Left renal pelvis (tissue), 4 donors: ENCODE measurements at places on chromosomes 3 and 15. TPM values are rescaled to one million over a fixed set of nuclear protein-coding genes. Genes with fewer than 3 reads are reported as not detected.

DNA sequence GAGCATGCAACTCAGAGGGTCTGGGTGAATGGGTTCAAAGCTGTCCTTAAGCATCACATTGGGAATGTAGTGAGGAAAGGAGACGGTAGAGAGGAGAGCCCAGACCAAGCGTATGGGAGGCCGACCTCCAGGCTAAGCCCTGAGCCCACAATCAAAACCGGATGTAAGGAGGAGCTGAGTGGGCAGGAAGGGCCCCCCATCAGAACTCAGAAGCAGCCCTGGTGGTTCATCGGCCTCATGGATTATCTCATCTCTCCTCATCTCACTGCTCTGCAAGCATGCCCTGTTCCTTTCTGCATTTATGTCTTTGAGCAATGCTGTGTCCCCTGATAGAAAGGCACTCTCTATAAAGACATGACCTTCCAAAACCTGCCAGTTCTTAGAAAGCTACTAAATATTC lies 6.2 kb downstream of the HDC start:
- DNase-seq, result no peak

GRCh38 chr3:194396539-194396858 lies 2.6 kb downstream of the GP5 start:
- no peak for DNase-seq

- DNase-seq, result no peak
Measured at GRCh38 chr3:52930748-52931147, 33.4 kb upstream of the STIMATE start.

GRCh38 chr3:196654735-196655090 lies 15.2 kb downstream of the NRROS start:
- no peak for DNase-seq

The CYP11A1 gene
- polyA plus RNA-seq, result 1.3 TPM

- no peak for DNase-seq
Measured at GRCh38 chr3:123609063-123609462, 24.2 kb upstream of the HACD2 start.

GRCh38 chr15:88440021-88440420 lies 27.2 kb downstream of the MRPL46 start:
- no peak for DNase-seq

- no peak for DNase-seq
Measured at GRCh38 chr3:53805463-53806159, 40.6 kb downstream of the CHDH start.

- no peak for DNase-seq
Measured at GRCh38 chr3:188712991-188713390, 458.8 kb upstream of the TPRG1 start.

DNA sequence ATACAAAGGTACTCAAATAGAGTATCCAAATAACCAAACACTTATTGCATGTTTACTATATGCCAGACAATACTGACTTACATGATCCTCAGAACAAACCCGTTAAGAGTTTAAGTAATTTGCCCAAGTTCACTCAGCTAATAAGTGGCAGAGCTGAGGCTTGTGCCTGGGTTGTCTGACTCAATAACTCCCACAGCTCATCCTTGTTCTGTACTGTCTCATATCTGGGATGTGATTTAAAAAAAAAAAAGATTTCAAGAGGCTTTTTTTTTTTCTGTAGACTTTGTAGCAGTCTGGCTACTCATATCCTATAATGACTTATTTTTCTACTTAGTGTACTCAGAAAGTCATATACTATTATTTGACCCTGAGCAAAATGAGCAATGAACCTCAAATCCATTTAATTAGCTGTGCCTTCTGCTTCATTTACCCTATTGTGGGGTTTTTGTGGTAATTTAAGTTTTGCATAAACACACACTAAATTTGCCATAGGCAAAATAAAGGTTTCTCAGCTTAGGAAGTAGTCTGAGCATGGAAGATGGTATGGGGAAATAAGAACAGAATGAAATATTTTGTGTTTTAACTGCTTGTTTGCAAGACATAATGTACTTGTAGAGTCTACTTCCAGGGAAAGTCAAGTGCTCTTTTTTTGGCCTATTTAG lies 3.1 kb downstream of the NSUN3 start:
- no peak for DNase-seq

DNA sequence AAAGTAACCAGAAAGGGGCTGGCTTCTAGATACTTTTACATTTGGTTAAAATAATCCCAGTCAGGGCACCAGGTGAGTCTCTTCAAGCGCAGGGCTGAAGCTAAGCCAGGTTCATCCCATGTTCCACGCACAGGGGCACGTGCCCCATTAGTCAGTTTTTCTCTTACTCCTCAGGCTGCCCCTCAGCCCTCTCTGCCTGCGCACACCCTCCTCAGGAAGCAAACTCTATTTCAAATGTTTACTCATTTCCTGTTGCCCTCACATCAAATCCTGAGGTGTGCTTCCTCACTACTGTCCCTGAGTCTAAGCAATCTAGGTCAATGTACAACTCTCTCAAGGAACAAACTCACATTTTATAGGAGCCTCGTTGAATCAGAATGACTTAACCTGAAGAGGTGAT lies 48.5 kb downstream of the THBS1 start:
- DNase-seq, result no peak

- DNase-seq, result no peak
Measured at GRCh38 chr3:176068750-176069149, 1128.5 kb downstream of the TBL1XR1 start.

The CYP1A1 gene
- not detected for polyA plus RNA-seq

GRCh38 chr3:52838561-52839267 lies 3.9 kb upstream of the MUSTN1 start:
- no peak for DNase-seq

The CACNA1D gene
- polyA plus RNA-seq, result 12.2 TPM

The POLQ gene
- polyA plus RNA-seq, result 5.0 TPM

- no peak for DNase-seq
Measured at GRCh38 chr15:75727851-75728715, 15.4 kb upstream of the CSPG4 start.

The MYL3 gene
- 8.9 TPM for polyA plus RNA-seq

GRCh38 chr3:4508048-4508981 lies 15.2 kb downstream of the ITPR1 start:
- DNase-seq, result no peak

DNA sequence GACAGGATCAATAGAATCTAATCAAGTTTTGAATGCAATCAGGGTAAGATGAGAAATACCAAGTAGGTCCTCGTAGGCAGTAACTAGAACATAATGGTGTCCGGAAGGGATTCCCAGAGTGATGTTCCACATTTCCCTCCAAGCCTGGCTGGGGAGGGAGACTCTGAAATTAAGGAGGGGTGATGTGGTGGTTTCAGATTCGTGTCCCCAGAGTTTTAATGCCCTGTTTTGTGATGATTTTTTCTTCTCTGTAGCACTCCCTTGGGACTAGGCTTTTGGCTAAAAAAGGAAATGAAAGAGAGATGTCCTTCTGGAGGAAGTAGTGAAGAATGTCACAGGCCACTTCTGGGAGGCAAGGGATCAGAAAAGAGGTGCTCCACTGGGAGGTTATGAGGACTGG lies 108.3 kb upstream of the CACNA2D3 start:
- no peak for DNase-seq

DNA sequence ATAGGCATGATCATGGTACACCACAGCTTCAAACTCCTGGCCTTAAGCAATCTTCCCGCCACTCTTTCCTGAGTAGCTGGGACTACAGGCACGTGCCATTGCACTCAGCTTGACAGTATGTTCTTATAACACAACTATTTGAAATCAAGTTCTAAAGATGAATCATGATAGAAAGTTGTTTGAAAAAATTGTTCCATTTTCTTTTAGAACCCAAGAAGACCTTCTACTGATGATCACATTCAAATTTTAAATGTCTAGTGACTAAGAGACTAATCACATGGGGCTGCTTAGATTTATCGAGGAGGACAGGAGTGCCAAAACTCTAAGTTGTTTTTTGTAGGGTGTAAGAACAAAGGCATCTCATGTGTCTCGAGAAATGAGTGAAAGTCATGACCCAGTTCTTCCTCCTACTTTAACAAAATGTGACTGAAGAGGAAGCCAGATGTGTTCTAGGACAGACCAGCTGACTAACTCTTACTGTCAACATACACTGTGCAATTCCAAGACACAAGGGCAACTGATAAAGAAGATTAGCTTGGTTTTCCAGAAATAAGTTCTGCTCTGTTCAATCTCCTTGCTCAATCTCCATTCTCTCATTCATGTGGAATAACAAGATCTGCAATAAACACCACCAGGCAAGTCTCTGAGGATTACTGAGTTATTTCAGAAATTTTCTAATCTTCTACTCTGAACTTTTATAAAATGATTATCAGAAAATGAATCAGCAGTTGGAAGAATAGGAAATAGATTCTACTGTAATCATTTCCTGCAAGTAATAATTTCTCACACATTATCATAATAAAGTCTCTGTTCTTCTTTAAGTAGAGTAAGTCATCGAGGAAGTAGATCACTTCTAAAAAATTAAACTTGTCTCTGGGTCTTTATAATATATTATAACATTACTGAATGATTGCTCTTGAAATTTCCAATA lies 122.6 kb upstream of the CCNL1 start:
- no peak for DNase-seq

- DNase-seq, result no peak
Measured at GRCh38 chr3:135215516-135215915, 420.5 kb downstream of the EPHB1 start.

DNA sequence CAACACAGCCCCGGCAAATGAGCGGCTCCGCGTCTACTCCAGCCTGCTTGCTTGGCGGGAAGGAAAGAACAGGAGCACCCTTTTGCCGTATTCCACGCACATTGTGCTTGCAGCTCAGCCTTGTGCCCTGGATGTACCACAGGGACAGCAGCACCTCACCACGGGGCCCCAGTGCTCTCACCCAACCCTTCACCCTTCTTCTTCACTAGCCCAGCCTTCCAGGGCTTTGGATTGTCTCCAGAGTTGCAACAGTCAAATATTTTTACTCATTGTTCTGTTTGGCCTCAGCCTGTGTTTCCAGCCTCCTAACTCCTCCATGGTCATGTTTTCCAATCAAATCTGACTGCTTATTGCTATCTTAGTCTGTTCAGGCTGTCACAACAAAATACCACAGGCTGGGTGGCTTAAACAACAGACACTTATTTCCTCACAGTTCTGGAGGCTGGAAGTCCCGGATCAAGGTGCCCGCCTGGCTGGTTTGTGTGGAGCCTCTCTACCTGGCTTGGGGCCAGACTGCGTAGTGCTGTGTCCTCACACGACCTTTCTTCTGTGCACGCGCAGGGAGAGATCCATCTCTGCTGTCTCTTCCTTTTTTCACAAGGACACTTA lies 79.2 kb upstream of the ABHD17C start:
- no peak for DNase-seq

The ARL14 gene
- 0.53 TPM for polyA plus RNA-seq

DNA sequence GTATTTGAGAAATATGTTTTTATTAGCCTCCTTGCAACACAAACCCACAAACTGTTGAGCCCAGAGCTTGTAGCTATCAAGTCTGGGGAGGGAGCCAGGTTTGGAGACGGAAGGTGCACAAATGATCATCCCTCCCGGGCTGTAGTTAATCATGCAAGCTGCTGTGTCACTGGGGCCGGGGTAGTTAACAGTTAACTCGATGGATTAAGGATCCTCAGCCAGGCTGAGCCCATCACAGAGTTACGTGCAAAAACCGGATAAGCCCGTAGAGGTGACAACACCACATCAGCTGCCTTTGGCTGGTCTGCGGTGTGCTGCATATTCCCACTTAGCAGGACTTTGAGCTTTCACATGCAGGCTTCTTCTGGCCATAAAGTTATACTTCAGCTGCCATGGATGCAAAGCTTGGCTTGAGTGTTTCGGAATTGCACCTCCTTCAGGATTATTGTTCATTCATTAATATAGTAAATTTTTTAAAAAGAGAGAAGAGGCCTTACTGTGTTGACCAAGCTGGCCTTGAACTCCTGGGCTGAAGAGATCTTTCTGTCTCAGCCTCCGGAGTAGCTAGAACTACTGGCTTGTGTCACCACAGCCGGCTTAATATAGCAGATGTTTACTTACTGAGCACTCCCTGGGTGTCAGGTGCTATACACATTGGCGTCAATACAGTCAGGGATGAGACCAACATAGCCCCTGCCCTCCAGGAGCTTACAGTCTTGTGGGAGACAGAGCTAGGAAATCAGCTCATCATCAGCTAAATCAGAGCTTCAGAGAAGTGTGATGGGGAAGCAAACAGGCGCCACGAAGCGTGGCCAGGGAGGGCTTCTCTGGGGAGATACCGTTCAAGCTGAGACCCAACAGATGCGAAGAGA lies 226.8 kb upstream of the BHLHE40 start:
- DNase-seq, result no peak

The DNAH12 gene
- 0.89 TPM for polyA plus RNA-seq

DNA sequence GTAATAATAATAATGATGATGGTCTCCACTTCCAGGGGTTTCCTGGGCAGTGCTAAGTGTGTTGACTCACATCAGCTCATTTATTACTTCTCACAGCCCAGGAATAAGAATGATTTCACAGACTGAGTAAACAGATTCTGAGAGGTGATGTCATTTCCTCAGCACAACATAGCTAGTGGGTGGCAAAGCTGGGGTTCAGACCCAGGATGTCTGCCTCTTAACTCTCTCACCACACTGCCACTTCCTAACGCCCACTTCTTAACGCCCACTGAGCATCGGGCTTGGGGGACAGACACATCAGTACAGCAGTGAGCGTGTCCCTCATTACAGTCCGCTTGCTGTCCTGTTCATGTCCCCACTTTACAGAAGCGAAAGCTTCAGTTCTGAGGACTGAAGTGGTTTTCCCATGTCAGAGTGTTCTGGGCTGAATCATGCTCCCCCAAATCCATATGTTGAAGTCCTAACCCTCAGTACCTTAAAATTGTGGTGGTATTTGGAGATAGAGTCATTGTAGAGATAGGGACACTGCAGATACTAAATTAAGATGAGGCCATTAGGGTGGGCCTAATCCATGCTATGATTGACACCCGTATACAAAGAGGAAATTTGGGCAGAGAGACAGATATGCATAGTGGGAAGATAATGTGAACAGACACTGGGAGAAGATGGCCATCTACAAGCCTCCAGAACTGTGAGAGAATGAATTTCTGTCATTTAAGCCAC lies 68.0 kb downstream of the ATP2B2 start:
- no peak for DNase-seq

The SEC61A1 gene
- 171 TPM for polyA plus RNA-seq

DNA sequence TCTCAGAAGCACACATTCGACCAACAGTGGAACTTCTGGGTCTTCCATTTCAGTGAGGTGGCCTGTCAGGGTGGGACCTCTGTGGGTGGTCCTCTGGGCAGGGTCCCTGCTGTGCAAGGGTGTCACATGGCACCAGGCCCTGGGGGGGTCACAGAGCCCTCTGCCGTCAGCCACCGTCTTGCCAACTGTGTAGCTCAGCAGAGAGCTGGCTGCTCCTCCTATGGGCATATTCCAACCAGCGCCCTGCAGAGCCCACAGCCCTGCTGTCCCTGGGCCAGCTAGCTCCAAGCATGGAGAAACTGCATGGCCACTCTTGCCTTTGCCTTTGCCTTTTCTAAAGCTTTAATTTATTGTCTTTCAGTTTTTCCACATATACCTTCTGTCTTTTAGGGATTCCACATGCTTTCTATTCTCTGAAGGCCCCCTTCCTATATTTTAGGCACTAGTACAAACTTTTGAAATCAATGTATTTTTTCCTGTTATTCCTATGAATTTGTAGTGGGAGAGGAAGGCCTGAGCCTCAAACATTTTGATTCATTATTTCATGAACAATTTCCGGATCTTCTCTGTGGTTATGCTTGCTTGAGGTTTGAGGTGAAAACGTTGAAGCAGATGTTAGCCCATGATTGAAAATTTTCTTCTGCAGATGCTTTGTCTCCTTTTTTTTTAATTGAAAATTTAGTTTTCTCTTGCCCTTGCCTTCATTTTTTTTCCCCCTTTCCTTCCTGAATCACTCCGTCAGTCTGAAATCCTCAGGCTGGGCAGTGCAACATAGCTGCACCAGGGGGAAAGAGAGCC lies 11.7 kb downstream of the IQCF1 start:
- DNase-seq, result no peak
